ENCODE measurements at places on chromosomes 7 and 10.

- no peak for DNase-seq
These were observed 66.4 kb upstream of the SCIN start for GRCh38 chr7:12504149-12504548.

DNA sequence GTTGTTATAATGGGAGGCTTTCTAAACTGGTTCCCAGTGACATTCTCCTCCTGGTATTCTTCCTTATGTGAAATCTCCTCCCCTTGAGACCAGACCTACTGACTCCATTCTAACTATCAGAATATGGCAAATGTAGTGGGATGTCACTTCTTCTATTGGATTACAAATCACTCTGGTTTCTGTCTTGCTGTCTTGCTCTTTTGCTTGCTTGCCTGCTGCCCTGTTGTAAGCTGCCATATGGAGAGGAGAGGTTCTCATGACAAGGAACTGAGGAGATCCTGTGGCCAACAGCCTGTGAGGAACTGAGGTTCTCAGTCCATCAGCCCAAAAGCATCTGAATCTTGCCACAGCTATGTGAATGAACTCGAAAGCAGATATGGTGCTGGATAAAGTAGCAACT lies 4.7 kb upstream of the NRCAM start:
- DNase-seq, result no peak

DNA sequence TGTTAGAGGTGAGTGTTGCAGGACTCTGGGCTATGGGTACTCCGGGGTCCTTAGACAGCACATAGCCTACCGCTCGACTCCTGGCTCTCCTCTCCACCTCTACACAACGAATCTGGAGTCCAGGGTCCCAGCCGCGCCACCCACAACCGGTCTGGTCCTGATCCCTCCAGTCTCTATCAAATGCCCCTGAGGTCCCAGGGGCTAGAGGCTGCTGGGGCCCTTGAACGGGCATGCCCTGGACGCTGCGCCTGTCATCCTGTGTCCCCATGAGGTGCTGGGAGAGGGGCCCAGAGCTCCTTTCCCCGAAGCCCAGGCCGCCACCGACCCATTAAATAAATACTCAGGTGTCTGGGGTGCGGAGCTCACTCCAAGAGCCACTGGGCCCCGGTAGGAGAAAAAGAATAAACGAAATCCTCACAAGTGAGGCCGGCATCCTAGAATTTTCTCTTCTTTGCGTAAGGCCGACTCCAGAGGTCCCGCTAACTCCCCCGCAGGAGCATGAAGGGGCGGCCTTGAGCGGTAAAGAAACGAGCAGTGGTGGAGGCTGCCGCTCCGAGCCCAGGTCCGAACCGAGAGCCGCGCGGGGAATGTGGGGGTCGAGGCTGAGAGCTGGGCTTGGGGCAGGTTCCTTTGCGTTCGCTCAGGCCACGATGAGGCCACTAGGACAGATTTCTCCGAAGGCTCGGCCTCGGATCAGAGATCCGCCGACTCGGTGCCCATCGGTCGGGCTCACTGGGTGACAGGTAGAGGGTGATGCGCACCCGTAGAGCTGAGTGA lies 166.7 kb downstream of the NRF1 start:
- DNase-seq, result no peak

DNA sequence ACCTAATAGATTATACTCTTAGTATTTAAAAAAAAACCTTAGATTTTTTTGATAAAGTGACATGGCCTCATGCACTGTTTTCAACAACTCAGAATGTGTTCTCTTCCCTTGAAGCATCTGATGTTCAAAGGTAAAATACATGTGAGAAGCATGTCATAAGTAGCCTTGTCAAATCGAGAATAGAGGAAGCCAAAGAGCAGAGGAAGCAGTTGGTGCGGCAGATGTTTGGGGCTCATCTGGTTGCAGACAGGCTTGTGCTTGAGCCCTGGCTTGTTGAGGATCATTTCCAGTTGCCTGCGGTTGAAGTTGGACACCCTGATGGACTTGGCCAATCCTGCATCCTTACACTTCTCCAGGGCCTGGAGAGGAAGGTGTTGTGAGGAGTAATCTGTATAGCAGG lies 59.2 kb downstream of the AKR1E2 start:
- DNase-seq, result no peak

DNA sequence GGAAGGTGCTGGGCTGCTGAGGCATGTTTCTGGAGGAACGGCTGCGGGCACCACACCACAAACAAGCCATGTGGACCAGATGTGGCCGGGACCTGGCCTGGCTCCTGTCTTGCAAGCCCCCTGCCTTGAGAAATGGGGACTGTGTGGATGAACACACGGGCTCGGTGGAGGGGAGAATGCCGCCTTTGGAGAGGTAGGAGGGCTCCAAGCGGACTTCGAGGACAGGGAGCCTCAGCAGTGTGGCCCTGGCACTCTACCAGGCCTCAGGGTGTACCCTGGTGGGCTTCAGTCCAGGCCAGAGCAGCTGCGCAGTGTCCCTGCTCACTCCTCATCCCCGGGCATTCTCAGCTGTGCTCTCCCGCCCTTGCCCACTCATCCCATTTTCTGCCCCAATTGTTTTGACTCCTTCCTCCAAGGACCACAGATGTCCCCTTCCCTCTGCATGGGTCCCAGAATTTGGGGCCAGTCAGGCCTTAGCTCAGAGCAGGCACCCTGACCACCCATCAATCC lies 31.5 kb downstream of the PWWP2B start:
- no peak for DNase-seq

DNA sequence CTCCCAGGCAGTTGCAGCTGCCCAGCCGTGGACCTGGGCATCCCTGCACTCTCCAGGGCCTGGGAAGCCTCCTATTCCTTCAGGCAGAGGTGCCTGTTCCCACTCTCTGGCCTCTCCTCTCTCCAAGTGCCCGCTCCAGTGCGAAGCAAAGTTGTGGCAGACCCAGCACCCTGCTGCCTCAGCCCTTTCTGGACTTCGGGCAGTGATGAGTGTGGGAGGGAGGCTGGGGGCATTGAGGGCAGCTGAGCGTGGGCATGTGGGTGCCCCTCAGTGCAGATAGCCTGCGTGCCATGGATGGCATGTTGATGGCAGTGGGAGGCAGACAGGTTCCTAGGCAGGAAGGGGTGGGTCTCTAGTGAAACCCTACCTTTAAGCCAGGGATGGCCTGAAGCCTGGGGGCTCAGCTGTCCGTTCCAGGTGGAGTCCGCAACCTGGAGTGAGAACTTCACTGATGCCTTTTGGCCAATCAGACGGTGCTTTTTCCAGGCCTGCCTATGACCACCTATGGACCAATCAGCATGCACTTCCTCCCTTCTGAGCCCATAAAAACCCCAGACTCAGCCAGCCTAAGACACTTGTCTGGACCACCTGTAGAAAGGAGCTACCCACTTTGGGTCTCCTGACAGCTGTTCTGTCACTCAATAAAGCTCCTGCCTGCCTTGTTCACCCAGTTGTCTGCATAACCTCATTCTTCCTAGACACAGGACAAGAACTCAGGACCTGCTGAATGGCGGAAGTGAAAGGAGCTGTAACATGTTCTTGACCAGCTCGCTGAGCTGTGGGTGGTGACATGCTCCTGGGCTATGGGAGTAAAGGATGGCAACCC lies 26.1 kb downstream of the SVIL start:
- DNase-seq, result no peak
